Endothelial cell (in vitro differentiated cells): ENCODE measurements at places on chromosomes 2 and 18.

DNA sequence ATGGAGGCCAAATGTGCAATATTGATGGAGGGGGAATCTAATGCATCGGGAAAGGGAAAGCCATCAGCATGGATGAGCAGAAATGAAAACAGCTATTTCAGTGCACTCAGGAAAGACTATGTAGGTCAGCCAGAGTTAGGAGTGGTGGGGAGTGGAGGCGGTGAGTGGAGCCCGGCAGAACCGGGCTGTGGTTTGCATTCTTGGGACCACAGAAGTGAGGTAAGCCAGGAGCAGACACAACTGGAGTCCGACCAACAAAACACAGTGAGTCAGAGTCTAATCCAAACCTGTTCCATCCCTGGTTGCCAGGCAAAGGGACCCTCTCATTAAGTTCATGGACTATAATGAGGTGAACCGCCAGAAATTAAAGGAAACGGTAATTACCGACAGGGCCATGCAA is 61.1 kb upstream of the RAB12 start:
- no peak for DNase-seq

GRCh38 chr2:232265329-232265728 is 113.2 kb upstream of the ALPP start:
- DNase-seq: no peak

DNA sequence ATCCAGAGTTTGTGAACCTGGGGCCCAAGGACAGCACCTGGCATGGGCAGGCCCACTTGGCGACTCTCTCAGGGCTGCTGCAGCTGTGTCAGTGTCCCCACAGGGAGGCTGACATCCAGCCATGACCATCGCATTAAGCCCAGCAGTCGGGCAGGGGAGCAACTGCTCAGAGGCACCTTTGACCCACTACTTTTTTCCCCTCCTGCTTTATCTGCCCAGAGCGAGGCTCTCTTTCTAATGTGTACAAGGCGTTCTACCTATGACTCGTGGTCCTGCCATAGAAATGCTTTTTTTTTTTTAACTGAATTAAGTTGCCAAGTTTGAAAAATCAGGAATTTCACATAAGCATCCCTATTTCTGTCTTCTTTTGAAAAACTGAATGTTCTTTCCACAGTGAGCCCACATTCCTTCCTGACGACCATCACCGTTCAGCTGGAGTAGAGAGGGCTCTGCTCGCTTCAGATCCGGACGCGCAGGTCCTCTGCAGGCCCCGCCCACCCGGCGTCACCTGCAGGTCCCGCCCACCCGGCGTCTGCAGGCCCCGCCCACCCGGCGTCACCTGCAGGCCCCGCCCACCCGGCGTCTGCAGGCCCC is 403 bp upstream of the CLUL1 start:
- DNase-seq: no peak

DNA sequence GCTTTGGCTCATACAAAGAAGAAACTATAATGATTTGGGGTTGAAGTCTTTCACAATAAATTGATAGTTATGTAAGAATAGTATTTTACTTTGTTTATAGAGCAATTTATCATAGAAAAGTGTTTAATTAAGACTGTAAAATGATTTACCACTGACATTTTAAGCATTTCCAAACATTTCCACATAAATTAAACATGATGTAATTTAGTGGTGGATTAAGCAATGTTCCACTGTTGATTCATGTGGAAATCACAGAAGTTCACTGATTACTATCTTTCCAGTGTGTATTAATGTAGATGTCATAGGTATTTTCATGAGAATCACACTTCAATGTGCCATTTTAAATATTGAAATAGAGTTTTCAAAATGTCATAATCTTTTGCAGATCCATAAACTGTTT is 40.1 kb upstream of the GRB14 start:
- DNase-seq: no peak

- no peak for DNase-seq
Observed at GRCh38 chr2:230913406-230914143, 11.5 kb downstream of the GPR55 start.

GRCh38 chr18:57533006-57533867 is 53.3 kb downstream of the FECH start:
- DNase-seq: peak; percentile 16

DNA sequence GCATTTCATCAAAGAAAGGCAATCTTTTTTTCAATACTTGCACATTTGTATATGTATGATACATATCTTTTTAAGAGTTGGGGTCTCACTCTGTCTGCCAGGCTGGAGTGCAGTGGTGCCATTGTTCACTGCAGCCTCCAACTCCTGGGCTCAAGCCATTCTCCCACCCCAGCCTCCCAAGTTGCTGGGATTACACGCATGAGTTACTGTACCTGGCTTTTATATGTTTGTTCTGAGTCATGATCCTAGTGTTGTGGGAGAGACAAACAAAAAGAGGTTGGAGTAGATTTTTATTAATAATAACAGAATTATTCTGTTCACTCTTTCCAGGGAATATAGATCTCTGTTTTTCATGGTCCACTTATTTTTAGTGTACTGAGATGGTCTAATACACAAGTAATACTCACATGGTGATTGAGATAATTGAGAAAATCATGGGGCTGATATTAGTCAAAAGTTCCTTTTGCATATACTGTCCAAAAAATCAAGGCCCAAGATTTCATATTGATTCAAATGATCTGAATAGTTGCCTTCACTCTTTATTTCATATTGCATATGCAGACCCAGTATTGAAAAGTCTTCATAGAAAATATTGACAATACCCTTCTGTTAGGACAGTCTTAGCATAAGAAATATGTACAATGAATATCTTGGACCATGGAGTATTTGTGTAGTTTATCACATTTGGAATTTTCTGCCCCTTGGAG is 138.3 kb downstream of the FMNL2 start:
- no peak for DNase-seq

DNA sequence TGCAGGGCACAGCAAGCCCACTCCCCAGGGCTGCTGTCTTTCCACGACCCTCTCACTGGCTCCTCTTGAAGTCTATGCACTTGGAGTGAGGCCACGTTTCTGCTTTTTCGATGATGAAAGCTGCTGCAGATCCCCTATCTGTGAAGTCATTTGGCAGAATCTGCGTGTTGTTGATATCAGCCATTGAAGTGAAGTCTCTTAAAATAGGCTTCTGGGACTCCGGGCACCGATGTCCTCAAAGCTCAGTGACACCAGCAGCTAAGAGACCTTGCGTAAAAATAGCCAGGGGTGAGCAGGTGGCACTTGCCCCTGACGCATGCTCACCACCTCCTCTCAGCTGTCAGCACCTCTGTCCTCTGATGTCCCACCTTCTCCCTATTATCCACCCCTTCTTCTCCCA is 89.4 kb upstream of the FHL2 start:
- DNase-seq: no peak

DNA sequence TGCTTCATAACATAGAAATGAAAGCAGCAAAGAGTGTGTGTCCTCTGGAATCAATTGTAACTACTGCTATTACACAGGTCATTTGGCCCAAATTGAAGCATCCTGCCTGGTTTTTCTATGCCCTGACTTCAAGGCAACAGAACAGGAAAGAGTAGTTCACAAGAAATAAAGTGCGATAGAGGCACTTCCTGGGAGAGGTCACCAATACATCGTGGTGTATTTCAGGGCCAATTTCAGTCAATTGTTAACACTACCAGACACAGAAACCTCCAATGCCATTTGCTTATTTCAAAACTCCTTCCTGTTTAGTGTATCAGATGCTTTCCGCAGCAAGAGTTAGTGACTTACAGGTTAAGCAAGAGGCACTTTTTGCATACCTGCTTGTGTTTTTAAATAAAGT is 292.1 kb downstream of the ETAA1 start:
- no peak for DNase-seq

DNA sequence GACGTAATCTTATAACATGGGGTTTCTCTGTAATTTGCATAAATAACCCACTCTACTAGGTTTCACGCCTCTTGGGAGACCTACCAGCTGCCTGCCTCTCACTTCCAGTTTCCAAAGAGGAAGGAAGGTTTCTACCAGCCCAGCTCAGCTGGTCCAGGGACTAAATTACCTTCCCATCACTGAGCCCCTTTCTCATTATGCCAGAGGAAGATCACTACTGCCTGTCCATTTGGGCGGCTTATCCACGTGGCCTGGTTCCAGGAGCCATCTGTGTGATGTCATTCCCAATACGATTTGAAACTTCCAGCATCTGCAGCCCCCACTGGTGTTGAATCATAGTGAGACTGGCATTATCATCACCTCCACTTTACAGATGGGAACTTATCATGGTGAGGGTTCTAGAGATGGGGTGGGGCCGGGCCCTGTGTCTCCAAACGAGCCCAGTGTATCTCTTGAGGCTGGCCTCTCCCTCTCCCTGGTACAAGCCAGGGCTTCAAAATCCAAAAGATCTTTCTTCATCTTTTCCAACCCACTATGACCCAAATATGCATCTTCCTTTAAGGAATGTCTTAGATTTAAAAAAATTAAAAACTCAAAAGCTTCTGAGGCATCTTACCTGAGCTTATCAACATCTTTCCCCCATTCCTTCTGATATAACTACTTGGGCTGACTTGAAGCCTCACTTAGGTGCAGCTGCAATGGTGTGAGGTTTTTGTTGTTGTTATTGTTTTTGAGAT is 140.8 kb downstream of the DDX1 start:
- no peak for DNase-seq

DNA sequence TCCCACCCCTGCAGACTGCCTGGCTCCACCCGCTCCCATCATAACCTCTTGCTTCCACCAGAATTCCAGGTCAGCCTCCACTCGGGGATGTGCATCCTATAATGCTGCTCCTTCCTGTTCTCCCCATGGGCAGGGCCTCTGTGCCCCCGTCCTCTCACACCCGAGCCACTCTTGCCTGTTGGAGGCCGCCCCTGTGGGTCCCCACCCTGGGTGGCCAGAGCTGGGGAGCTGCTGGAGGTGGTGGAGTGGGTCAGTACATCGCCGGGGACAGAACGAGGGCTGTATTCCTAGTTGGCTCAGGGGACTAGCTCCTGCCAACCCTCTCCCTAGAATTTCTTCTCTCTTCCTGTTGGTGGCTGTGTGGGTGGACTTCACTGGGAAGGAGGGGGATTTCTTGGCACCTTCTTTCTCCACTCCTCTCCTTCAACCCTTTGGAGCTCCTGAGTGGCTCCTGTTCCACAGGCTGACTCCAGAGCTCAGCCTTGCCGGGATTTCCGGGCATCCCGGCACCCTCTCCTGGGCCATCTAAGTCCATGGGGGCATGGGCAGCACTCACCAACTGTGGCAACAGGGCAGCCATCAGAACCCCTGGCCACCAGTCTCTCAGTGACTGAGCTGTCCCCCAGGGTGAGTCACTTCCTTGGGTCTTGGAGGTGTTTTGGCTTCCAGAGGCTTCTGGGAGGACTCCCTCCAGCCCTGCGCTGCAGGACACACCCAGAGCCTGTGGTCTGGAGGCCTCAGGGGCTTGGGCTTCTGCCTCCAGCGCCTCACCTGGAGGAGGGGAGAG is 88.2 kb upstream of the MCFD2 start:
- no peak for DNase-seq

- no peak for DNase-seq
Observed at GRCh38 chr2:235573331-235574221, 79.7 kb downstream of the AGAP1 start.

DNA sequence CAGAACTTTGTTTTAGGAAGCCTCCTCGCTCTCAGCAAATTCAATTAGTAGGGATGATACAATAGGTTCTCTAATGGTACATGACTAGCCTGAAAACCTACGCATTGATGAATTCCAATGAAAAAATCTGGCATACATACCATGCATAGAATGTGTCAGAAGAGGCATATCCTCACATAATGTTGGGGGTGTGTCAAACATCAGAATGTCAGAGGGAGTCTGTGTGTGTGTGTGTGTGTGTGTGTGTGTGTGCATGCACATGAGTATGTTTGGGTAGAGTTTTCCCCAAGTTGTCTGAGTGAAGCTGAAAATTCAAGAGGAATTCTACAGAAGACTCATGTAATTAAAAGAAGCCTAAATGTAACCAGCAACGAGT is 78.5 kb downstream of the FIGN start:
- DNase-seq: no peak

DNA sequence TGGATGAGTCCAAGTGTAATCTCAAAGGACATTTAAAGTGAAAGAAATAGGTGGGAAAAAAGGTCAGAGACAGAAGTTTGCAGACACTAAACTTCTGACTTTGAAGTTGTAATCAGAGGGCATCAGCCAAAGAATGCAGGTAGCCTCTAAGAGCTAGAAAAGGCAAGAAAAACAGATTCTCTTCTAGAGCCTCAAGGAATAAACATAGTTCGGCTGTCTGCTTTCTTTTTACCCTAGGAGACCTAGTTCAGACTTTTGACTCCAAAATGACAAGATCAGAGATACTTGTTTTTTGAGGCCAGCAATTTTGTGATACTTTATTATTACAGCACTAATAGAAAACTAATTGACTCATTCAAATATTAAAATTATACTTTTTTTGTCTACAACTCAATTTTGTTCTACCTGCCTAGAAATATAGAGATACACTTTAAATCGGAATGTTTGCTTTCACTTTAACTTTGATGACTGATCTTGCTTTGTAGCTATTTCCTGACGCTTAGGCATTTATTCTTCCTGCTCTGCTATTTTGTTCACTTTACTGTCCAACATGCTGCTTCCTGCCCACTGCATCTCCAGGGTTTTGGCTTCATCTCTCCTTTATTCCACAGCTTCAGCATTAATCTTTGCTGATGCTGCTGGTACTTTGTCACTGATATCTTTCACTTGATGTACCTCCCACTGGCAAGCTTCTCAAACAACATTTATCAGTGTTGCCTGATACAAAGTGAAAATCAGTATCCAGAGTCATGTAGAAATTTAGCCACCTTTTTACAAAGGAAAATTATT is 272.5 kb downstream of the DSEL start:
- no peak for DNase-seq

GRCh38 chr2:9799011-9799596 is 44.2 kb upstream of the TAF1B start:
- no peak for DNase-seq

DNA sequence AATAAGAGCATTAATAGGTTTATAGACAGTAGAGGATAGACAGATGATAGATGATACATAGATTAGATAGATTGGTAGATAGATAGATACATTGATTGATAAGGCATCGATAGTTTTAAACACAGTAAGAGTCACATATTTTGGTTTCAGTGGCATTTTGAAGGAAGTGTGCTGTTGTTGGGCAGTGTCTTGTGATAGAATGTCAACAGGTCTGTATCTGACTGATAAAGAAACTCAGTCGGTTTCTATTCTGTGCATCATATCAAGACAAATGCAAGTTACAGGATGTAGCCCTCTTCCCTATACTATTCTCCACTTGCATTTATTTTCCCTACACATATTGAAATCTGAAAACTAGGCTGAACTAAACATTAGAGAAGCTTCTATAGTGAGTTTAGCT is 1229.0 kb upstream of the ZEB2 start:
- no peak for DNase-seq

DNA sequence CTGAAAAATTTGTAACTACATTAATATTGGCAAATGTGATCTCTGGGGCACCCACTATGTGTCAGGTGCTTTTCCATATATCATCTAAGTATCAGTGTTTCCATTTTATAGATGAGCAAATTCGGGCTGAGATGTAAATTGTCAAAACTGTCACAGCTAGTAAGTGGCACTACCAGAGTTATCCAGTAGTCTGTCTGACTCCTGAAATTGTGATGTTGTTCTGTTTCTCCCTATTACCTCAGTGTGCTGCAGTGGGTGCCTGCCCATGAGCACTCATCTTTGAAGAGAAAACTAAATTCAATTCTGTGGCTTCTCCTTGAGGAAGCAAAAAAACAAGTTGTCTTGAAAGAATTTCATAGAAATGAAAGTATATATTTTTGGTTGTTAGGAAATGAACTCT is 467.4 kb upstream of the FANCL start:
- DNase-seq: no peak
